ENCODE measurements at places on chromosomes 5 and 9.
A peak's percentile ranks its signal among the peaks of the same experiment; 100 is the strongest.

DNA sequence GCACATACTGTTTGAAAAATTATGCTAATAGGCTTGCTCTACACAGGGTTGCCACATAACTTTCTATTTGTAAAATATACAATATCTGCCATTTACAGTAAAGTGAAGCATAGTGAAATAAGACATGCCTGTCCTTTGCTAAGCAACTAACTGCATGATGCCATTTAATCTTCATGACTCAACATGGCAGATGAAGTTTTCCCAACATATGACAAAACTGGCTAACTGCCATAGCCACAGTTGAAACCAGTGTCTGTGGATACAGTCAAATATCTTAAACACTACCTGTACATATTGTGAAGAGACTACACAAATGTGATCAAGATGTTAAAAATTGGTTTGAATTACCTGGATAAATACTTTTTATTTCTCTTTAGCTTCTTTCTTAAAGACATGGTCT is 3.1 kb upstream of the DMAC1 start:
- no peak for DNase-seq

DNA sequence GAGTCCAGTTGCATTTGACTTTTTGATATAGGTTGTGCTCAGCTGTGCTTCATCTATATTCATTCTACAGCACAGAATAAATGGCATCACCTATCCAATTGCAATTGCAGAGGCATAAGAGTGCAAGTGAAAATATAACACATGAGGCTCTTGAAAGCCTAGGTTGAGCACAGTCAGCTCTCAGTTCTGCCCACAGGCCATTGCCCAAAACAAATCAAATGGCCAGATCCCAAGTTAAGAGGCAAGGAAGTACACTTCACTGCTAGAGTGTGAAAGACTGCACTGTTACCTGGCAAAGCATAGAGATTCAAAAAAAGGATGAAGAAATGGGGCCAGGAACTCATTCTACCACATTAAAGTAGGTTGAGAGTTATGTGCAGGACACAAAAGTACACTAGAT is 305.5 kb upstream of the SEMA6A start:
- DNase-seq, result no peak

DNA sequence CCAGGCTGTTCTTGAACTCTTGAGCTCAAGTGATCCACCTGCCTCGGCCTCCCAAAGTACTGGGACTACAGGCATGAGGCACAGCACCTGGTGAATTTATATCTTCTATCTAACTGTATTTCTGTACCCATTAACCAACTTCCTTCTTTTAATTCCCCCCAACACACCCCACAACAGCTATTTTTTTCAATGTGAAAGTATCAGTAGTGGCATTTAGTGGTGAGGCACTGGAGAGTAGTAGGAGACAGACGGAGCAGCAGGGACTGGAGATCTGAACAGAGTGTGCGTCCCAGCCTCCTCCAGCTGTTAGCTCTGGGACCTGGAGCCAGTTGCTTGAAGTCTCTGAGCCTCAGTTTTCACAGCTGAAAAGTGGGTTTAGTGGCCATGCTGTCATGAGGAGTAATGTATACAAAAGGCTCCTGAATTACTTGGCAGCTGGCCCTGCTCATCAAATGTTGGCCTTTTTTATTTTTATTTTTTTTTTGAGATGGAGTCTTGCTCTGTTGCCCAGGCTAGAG is 11.0 kb upstream of the EEIG1 start:
- DNase-seq, result no peak

- DNase-seq, result no peak
Observed at GRCh38 chr9:123753669-123754258, 176.2 kb downstream of the DENND1A start.

DNA sequence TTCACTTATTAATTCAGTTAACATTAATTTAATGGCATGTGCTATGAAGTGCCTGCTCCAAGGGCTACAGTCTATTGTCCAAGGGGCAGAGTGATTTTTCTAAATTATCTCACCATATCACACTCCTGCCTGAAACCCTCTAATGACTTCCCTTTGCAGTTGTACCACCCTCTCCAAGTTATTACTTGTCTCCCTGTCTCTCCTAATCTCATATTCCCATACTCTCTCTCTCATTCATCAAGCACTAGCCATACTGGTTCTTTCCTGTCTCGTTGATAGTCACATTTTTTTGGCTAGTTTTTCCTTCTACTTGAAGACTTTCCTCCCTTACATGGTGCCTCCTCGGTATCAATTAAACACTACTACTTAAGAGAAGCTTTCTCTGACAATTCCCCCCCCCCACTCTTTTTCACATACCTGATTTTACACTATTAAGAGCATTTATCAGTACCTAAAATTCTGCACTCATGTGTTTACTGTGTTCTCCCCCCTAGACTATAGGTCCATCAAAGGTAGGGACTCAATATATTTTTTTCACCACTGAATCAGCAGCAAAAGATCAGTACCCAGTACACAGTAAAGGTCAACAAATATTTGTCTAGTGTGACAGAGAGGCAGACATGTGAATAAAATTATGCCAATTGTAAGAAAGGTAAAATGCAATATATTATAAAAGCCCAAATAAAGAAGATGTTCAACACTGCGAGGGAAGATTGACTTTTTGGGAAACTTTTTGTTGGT is 19.0 kb downstream of the RICTOR start:
- DNase-seq, result no peak

GRCh38 chr9:17528859-17529258 is 50.0 kb upstream of the SH3GL2 start:
- DNase-seq, result no peak

DNA sequence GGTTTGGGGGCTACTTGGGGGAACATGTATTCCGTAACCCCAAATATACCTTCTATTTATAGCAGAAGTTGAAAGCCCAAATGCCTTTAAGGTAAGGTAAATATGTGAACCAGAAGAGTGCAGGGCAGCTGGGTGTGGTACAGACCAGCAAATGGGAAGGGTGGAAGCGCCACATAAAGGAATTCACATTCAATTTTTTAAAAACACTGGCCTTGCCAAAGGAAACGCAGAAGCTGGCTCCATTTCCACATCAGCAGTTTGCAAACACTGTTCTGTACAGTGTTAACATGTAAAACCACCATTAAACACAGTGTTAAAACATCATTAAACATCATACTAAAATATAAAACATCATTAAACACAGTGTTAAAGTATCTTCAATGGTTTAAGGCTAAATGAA is 3.5 kb upstream of the BHMT start:
- no peak for DNase-seq

- no peak for DNase-seq
Observed at GRCh38 chr9:4638968-4639367, 23.1 kb upstream of the PLPP6 start.

DNA sequence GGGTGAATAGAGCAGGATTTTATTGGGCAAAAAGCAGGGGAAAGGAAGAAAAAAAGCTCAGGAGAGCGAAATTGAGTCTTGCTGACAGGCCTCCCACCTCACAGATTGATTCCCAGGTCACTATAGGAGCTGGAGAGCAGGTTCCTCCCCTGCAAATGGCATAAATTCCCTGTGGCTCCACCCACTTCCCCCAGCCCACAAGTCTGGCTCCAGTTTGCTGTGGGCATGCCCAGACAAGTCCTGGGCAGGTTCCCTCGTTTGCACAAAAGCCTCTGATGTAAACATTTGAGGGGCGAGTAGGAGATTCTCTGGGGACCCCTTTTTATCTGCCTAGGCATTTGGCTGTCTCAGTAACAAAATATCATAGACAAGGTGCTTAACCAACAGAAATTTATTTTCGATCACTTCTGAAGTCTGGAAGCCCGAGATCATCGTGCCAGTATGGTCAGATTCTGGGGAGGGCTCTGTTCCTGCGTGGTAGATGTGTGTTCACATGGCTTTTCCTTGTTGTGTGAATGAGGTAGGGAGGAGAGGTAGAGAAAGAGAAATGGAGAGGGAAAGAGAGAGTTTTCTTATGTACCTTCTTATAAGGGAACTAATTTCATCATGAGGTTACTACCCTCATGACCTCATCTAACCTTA is 614.5 kb downstream of the MAT2B start:
- DNase-seq, result no peak

DNA sequence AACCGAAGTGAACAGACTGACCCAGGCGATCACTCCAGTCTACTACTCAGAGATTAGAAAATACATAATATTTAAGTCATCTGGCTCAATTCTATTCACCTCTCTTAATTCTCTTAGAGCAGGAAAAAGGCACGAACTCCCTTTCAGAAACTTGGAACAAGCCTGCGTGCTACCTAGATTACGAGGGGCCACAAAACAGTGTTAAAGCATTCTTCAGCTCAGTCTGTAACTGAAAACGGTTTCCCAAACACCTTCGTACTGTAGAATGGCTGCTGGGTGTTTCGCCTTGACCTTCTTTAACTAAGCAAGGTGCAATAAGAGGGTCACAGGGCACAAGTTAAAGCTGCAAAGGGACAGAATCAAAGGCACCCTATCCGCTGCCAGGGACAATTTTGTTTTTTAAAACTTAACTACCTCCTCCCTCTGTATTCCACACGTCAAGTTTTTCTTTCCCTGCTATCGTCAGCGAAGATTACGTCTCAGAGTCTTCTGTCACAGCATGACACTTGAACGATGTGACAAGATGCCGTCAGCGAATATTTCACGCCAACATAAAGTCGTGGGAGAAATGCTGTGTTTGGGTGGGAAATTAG is 687 bp downstream of the LYSMD3 start:
- no peak for DNase-seq

GRCh38 chr5:1016476-1016875 is 7.9 kb downstream of the NKD2 start:
- DNase-seq, result no peak

- DNase-seq, result no peak
Observed at GRCh38 chr5:133293960-133294359, 242.1 kb downstream of the HSPA4 start.

DNA sequence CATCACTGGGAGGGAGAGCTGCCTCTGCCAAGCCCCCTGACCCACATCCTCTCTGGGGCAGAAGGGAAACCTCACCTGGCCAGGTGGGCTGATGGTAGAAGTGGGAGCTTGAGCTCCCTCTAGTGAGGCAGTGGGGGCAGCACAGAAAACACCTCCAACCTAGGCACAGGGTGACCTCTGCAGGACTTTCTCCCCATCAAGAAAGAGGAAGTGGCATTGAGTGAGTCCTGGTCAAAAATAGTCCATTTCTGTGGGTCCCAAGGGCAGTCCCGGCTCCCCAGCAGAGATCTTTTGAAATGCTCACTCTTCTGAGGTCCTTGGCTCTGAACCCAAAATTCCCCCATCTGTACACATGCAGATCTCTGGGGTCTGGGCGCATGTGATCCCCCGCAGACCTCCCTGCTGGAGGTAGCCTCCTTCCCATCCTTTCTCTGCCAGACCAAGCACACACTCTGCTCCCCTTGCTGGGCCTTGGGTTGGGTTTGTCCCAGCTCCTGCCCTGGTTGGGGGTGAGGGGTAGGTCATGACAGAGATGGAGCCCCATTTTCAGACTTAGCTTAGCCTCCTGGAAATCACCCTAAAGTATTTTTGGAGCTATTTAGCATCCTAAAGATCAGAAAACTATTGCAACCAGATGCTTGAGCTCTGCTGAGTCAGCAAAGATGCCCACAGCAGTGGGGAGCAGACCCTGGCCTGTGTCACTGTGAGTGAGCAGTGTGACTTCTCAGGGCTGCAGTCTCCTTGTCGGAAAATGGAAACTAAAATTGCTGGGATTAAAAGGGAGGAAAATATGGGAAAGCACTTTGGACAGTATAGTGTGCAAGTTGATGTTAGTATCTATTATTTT is 41.6 kb upstream of the LCP2 start:
- DNase-seq, result peak; percentile 61

DNA sequence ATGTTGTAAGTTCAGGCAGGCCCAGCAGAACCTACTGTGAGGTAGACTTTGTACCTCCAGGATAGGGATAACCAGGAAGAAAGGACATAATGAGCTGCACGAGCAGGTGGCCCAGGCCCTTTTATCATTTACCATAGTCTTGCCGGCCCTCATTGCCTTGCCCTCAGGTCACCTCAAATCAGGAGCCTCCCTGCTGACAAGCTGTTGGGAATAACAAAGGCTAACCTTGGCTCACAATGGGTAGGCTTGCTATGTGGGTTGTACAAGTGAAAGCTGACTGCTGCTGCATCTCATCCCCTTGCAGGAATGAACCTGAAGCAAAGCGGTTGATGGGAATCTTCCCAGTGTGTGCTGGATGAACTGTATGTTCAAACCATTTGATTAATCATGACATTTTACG is 159.5 kb upstream of the ACTBL2 start:
- DNase-seq, result no peak

DNA sequence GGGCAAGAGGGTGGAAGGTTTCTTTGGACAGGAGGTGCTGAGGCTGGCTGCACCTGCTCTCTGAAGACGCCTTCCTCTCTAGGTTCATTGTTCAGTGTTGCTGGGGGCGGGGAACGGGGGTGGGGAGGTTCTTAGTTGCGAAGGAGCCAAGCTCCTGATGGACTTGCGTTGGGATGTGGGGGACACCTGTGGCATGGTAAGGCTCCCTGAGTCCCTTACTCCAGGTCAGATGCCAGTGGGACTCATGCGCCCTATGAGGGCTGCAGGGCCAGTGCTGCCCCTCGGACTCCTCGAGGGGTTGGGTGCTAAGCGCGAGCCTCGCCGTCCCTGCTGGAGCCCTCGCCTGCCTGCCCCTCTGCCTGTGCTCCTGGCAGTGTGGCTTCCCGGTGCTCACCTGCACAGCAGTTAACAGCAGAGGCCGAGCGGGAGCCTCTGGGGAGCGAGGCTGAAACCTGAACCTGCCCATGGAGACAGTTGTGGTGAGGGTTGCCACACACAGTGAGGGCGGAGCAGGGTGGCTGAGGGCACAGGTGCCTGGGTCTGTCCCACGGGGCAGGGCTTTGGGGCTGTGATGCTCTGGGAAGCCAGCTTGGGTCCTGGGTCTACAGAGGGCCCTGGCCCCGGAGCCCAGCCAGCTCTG is 5.5 kb downstream of the RNU6ATAC start:
- DNase-seq, result no peak

- no peak for DNase-seq
Observed at GRCh38 chr9:33272061-33272460, 7.2 kb downstream of the CHMP5 start.

DNA sequence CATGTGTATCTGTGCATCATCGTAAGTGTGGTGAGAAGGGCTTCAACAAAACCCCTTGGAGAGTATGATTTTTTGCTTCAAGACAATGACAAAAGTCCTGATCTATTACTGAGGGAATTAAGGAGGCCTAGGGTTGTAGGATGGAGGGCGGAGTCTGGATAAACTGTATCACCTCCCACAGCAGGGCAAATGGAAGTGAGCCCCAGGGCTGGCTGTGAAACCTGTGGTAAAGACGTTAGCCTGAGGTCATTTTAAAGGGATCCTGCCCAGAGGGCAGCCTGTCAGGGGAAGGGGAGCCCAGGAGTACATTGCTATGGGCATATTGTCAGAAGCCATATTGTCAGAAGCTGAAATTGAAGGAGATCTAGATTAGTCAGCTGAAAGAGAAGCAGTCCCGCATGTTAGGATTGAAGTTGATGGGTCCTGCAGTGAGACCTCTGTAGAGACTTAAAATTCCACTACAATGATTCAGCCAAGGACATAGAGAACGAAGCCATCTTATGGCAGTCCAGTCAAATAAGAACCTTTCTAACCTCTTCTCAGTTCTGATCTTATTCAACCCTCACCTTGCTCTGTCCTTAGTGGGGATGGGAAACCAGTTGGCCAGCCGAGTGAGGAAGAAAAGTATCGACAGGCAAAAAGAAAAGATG is 26.9 kb downstream of the ADGRV1 start:
- no peak for DNase-seq

Measured in stimulated activated CD4-positive, alpha-beta T cell treated with anti-CD3 and anti-CD28 coated beads, Interleukin-4, amount 100 ng/mL, for 1 hour (primary cell).